ENCODE measurements at places on chromosomes 13 and 19.

DNA sequence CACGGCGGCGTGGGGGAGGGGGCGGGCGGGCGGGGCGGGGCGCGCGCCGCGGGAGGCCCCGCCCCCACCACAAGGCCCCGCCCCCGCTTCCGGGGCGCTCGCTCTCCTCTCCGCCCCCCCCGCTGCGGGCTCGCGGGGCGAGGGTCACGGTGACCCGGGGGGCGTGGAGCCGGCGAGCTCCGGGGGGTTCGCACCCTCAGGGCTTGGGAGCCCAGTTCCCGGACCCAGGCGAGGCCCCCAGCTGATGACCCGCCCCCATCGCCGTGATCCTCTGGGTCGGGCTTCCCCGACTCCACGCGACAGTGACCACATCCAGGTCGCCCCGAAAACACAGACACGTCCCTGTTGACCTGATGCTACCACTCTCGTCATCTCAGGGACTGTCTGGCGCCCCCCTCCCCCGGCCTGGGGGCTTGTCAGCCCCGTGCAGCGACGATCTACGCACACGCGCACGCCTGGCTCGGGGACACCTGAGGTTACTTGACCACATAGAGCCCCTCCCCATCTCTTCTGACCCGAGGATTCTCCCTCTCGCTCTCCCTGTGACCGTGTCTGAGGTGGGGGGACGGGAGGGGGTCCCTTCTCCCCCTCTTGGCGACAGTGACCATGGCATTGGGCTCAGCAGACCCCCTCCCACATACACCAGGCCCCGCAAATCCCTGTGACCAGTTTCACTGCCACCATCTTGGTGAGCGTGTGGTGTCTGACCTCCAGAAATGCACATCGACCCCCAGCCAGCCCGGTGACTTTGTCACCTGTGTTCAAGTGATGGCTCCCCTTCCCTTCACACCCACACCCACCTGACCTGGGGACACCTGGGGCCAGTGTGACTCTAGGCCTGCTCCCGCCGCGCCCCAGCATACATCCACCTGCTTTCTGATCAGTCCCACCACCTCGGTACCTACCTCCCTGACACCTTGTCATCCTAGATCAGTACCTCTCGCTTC is 670 bp downstream of the MAP2K7 start:
- DNase-seq, result no peak

DNA sequence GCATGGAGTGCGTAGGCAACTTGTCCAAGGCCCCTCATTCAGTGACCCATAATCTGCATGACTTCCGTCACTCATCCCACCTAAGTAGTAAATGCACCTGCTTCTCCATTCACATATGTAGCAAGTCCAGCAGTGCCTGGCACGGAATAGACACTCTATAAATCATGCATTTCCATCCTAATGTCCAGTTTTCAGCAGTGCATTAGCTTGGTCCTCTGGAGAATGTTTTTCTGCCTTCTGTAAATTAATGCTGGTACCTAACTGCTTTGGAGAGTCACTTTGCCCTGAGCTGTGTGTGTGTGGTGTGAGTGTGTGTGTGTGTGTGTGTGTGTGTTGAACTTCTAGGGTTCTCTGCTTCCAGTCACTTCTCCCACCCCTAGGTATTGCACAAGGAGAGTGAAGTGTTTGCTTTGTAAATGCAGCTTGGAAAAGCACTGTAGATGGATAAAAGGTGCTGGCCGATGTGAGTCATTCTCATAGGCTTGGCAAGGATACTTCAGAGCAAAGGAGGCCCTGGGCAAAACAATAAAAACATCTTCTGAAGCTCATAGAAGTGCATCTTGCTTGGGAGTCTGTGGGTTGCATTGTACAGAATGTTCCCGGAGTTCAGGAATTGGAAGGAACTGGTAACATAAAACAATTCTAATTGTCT is 181.8 kb downstream of the KATNAL1 start:
- DNase-seq, result peak; percentile 95

GRCh38 chr13:90926459-90926858 is 421.0 kb upstream of the MIR17HG start:
- no peak for DNase-seq

DNA sequence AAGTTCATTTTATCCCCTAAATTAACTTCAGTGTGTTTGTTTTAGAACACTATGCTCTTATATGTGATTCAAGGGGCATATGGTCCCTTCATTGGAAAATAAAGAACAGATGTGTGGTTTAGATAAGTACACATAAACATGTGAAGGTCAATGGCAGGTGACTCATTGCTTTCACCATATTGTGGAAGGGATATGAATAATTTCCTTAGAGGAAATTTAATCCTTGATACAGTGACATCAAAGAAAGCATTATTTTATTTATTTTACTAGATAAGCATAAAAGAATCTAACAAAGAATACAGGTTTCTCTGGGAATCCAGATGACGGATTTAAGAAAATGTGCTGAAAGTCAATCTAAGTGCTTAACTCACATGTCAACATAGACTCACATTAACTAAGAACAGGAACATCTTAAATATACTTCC is 373.5 kb downstream of the KCTD12 start:
- DNase-seq, result peak; percentile 50

GRCh38 chr19:45296355-45296754 is 26.3 kb downstream of the CKM start:
- no peak for DNase-seq

DNA sequence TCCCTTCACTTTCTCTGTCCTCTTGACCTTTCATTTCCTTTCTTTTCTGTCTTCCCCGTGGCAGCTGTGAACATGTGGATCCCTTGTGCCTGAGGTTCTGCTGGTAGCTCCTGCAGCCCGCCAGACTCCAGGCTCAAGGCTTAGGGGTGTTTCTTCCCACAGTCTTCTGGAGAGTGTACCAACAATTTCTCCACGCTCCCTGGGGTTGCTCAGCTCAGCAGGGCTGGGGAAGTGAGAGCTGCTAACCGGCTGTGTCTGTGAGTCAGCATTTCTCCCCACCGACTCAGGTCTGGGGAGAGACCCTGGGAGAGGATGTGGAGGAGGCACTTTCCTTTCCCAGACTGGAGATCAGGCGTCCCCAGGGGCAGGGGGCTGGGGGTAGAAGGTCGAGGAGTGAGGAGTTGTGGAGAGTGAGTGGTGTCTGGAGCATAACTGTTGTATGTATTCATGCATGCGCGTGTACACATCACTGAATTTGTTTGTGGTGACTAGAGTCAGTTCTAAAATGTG is 193.6 kb downstream of the KCNRG start:
- DNase-seq, result peak; percentile 49

DNA sequence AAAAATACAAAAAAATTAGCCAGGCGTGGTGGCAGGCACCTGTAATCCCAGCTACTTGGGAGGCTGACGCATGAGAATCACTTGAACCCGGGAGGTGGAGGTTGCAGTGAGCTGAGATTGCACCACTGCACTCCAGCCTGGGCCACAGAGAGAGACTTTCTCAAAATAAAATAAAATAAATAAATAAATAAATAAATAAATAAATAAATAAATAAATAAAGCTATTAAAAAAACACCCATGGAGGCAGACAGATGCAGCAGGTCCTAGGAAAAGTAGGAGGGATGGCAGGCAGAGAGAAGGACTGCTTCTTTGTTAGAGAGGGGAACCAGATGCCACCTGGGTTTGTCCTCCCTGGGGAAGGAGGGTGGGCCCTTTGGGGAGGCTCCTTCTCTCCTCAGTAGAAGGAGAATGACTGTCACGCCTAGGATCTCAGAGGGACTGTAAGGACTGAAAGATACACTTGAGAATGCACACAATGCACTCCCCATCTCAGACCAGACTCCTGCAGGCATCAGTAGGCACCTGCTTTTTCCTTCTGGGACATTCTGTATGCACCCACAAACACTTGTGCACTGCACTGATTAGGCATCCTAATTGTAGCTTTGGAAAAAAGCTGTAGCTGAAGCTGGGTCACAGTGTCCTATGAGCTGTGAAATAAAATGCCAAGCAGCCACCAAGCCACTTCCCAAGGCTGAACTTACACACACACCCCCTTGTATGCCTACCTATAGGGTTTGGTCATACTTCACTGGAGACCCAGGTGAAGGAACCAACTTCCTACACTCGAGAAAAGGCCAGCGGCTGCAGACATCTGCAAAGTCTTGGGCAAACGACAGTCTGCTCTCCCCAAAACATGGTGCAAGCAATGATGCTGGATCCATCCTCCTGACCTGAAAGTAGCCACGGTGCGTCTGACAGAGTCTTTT is 18.9 kb upstream of the SLC35E1 start:
- no peak for DNase-seq

DNA sequence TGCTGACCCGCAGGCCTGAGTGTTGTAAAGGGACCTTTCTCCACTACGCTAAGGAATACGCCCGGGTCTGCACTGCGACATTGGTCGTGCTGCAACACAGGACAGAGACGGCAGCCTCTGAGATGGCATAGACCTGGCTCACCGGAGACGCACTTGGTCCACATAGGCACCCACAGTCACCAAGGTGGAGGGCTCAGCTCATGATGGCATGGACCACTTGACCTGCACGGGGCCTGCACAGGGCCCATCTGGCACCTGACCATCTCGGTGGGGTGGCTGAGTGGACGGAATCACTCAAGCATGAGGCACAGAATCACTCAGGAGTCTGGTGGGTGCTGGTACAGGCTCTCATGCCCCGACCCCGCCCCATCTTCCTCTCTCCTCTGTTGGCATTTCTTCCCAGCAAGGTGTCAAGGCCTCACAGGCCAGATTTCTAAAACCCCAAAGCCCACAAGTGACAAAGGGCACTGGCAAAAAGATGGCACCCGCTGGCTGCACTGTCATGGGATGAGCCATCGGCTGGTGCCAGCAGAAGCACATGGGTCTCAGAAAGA is 45.9 kb downstream of the TSHZ3 start:
- DNase-seq, result no peak

- peak; percentile 31 for DNase-seq
Observed at GRCh38 chr13:94435604-94436226, 43.8 kb downstream of the DCT start.
